Left kidney (tissue), 8 donors: ENCODE measurements at places on chromosomes 13 and 19.

GRCh38 chr13:65881561-65882155, 1348.5 kb downstream of the PCDH9 start:
- no peak for DNase-seq

- DNase-seq = no peak
Measured at GRCh38 chr13:58852076-58852475, 1220.5 kb downstream of the PCDH17 start.

DNA sequence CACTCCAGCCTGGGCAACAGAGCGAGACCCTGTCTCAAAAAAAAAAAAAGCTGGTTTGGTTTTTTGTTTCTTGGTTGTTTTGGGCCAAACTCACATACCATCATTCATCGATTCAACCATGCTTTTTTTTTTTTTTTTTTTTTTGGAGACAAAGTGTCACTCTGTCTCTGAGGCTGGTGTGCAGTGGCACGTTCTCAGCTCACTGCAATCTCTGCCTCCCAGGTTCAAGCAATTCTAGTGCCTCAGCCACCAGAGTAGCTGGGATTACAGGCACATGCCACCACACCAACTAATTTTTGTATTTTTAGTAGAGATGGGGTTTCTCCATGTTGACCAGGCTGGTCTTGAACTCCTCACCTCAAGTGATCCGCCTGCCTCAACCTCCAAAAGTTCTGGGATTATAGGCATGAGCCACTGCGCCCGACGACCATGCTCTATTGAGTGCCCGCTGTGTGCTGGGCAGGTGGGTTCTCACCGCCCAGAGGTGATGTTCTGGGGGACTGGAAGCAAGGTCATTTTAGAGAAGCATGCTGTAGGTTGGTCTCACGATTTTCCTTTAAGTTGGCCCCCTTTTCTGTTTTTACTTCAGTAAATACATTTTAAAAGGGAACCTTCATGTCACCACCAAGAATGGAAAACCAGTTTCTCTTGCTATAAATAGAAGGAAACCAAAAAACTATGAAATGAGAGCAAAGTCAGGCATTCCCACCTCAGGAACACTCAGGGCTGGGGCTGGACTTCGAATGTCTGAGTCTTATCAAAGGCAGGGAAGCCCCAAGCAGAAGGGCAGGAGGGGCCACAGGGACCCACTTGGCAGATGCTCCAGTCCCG, 8.3 kb upstream of the JUND start:
- no peak for DNase-seq

- no peak for DNase-seq
Measured at GRCh38 chr19:2560369-2560768, 84.4 kb downstream of the GADD45B start.

DNA sequence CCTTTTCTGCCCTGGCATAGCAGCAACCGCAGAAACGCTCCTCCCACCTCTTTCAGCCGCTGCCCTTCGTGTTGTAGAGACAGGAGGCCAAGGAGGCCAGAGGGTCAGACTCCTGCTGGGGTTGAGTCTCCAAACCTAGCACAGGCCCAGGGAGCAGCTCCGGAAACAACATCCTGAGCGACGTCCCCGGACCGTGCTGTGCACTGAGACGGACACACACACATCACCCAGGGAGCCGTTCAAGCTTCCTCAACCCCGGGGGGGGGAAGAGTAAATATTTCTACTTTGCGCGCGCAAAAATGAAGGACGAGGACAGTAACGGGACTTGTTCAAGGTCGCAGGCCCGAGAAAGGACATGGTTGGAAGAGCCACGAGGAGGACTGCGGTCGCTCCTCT, 657 bp downstream of the ZNF550 start:
- DNase-seq = no peak

DNA sequence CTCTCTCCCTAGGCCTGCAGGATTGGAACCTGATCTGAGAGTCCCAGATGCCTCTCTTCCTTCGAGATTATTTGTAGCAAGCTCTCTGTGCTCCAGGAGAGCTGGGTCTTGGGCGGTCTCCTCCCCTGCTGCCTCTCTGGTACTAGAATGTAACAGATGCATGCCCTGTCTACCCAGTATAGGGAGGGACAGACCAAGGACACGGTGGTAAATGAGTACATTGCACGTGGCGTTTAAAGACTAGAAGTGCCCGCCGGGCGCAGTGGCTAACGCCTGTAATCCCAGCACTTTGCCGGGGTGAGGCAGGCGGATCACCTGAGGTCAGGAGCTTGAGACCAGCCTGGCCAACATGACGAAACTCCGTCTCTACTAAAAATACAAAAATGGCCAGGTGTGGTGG, 11.7 kb downstream of the SLC27A1 start:
- DNase-seq = no peak

GRCh38 chr13:39577203-39577602, 25.8 kb downstream of the LHFPL6 start:
- DNase-seq = no peak

GRCh38 chr19:45405435-45406225, 761 bp upstream of the PPP1R13L start:
- DNase-seq = no peak
